ENCODE measurements at places on chromosomes 2 and 18.

DNA sequence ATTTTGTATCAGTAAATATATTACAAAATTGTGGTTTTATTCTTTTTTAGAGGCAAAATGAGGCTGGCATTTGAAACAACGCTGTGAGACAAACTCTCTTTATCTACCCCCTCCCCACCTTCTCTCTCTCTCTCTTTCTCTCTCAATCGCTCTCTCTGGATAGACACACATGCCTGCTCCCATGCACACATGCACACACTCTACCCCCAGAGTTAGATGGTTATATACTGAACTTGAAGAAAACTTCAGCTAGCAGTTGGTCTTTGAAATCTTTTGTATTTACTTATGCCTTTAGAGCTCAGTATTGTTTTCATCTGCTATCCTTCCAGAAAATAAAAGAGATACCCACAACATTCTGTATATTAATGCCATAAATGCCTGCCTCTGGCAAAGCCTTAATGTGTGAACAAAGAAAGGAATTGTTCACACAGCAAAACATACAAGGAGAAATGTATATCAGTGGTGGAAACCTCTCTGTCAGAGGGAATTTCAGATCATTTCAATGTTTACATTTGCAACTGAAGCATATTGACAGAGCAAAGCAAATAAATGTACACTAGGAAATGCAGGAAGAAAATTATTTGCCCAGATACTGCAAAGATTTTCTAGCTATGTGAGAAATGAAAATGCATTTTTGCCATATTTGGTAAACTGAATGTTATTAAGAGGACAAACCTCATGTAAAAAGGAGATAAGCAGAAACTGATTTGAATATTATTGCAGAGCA lies 217.0 kb upstream of the UBE2E3 start:
- no peak for DNase-seq

- no peak for DNase-seq
Observed at GRCh38 chr2:30710016-30710415, 97.2 kb downstream of the CAPN13 start.

- no peak for DNase-seq
Observed at GRCh38 chr2:234601213-234601612, 104.3 kb upstream of the ARL4C start.

GRCh38 chr2:161576421-161576820 lies 47.8 kb upstream of the SLC4A10 start:
- DNase-seq: peak; percentile 57

- DNase-seq: no peak
Observed at GRCh38 chr18:36341944-36342343, 44.4 kb downstream of the FHOD3 start.

DNA sequence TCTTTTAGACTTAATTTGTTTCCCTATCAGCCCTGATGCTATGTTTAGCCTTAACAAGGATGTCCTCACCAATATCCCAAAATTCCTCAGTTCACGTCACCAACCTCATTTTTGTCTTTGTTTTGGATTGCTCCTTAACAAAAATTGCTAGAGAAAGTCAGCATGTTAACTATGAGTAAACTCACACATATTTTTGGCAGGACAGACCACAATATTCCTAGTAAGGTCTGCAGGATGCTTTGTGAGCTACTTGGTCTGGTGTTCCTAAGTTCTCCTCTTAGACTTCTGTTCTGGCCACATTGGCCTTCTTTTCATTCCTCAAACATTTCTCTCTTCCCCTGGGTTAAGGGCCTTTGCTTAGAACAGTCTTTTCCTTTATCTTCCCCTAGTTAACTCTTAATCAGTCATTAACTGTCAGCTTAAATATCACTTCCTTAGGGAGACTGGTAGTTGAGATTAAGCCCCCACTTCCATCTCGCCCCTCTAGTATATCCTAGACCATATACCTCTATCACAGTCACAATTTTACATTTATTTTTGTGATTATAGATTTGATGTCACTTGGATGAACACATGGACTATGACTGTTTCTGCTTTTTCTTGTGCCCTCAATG lies 116.2 kb downstream of the ADCYAP1 start:
- DNase-seq: peak; percentile 25

DNA sequence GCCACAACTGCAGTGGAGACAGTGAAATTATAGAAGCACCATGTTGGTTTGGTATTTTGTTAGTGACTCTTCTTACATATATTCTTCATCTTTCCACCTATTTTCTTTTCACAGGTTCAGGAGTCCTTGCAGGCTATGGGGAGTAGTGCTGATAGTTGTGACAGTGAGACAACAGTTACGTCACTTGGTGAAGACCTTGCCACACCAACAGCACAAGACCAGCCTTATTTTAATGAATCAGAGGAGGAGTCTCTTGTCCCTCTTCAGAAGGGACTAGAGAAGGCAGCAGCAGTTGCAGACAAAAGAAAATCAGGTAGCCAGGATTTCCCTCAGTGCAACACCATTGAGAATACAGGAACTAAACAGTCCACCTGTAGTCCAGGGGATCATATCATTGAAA lies 23.6 kb downstream of the ITPRID2 start:
- DNase-seq: no peak

GRCh38 chr2:208407667-208408066 lies 1.1 kb downstream of the PTH2R start:
- DNase-seq: peak; percentile 65

DNA sequence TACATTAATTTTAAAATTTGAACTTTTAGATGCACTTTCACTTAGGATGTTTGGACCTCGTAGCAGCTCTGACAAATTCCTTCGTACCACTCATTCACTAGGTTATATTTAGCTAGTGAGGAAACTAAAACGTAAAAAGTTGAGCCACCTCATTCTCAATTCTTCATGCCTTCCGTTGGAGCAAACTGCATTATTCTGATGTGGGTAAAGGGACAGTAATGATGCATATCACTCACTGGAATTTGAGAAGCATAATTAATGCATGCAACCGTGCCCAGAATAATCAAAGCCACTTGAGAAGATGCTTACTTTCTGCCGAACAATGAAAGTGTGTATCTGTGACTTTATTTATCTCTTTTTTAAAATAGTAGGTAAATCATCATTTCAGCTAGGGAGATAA lies 2.2 kb downstream of the CNOT9 start:
- no peak for DNase-seq

DNA sequence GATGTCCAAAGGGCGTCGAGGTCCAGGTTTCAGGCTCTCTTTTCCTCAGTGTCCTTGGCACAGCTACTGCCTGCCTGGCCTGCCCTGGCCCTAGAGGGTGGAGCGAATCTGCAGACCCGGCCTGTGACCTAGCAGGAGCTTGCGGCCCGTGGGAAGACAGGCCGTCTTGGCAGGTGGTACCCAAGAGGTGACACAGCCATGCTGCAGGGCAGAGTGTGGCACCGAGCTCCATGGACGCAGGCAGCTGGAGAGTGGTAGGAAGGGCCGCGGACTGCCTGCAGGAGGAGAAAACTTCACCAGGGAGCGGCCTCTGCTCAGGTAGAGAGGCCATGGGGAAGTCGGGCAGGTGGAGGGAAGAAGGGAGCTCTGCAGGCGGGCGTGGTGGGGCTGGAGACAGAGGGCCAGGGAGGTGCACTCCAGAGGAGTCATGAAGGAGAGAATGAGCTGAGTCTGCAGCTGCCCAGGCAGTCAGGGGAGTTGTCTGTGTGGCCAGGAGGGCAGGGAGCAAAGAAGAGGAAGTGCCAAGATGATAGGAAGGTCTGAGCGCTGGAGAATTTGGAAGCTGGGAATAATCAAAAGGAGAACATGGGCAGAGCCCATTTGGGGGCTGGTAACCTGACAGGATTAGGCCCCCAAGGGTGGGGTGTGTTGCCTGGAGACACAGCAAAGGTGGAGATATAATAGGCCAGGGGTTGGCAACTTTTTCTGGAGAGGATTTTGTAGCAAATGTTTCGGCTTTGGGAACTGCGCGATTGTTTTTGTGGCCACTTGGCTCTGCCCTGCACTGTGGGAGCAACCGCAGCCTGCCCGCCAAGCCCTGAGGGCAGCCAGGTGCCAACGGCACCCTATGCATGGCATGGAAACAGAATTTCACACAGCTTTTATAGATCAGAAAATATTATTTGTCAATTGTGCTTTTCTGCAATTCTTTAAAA lies 154.4 kb upstream of the PXDN start:
- no peak for DNase-seq

DNA sequence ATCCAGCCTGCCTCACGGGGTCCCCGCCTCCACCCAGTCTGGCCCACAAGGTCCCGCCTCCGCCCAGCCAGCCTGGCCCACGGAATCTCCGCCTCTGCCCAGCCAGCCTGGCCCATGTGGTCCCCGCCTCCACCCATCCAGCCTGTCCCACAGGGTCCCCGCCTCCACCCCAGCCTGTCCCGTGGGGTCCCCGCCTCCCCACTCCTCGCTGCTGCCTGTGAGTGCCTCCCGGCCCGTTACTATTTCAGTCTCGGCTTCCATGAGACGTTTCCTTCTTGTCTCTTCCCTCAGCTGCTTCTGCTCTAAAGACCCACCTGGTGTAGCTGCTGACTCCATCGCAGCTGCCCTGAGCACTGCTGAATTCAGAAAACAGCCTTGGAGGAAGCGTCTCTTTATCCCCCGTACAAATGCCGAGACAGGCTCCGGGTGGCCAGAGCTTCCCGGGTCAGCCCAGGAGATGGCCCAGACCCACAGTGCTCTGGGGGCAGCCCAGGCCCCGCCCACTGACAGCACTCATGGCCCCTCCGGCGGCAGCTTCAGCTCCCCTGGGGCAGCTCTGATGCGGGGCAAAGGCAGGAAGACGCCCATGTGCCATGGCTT lies 69.8 kb downstream of the NFATC1 start:
- DNase-seq: no peak

- peak; percentile 91 for DNase-seq
Observed at GRCh38 chr2:46296840-46297545, at the start of gene EPAS1. TSS of gene EPAS1 (plus strand) at chr2:46297407. CDS start at chr2:46297912, 505 bp downstream.

DNA sequence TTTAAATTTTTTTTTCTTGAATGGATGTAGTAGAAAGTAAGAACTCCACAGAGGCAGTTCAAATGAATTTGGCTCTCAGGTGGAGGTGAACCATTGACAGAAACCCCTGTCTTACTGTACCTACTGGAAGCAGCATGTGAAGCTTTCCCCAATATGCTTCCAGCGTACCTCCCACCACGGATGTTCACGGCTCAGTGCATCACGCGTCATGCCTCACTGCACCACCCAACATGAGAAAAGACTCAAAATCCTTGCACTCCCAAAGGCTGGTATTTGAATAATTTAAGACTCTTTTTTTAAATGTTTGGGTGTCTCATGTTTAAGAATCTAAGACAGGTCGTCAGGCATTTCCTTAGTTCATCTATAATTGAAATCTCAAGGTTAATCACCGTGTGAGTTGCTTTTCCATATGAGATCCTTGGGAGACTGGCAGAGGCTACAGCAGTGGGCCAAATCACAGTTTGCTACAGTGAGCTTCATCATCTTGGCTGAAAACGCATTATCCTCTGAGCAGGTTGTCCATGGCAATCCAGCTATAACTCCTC lies 846.4 kb downstream of the DCDC2C start:
- no peak for DNase-seq

GRCh38 chr2:180553094-180553715 lies 427.2 kb upstream of the UBE2E3 start:
- DNase-seq: no peak

- no peak for DNase-seq
Observed at GRCh38 chr2:23746141-23746863, 180.6 kb downstream of the ATAD2B start.

DNA sequence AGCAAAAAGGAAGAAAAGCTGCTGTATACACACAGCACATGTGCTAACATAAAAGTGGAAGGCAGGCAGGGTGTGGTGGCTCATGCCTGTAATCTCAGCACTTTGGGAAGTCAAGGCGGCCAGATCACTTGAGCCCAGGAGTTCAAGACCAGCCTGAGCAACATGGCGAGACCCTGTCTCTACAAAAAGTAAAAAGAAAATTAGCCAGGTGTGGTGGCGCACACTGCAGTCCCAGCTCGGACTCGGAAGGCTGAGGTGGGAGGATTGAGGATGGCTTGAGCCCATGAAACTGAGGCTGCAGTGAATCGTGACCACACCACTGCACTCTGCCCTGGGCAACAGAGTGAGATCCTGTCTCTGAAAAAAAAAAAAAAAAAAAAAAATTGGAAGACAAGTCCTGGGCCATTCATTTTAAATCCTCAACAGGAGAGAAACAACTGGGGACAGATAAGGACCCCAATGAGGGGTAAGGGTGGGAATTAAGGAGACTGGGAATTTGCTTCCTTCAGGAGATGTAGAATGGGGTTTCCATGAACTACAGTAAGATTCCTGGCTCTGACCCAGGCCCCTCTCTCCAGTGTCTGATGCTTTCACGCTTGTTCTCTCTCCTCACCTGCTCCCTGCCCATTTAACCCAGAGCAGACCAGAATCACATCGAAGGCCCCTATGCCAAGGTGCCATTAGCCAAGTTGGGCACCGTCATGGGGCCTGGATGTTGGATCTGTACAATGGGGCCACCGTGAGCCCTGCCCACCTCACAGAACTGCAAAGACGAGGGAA lies 29.6 kb downstream of the TNS1 start:
- DNase-seq: no peak

DNA sequence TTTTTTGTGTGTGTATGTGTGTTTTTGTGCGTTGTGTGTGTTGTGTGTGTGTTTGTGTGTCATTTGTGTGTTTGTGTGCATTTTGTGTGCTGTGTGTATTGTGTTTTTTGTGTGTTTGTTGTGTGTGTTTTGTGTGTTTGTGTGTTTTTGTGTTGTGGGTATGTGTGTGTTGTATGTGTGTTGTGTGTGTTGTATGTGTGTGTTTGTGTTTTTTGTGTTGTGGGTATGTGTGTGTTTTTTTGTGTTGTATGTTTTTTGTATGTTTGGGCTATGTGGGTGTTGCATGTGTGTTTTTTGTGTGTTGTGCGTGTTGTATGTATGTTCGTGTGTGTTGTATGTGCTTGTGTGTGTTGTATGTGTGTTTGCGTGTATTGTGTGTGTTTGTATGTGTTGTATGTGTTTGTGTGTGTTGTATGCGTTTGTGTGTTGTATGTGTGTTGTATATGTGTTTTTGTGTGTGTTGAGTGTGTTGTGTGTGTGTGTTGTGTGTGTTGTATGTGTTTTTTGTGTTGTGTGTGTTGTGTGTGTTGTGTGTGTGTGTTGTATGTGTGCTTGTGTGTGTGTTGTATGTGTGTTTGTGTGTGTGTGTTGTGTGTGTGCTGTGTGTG lies 275.3 kb downstream of the HRH4 start:
- DNase-seq: no peak

- peak; percentile 78 for DNase-seq
Observed at GRCh38 chr2:171084128-171084527, 76.6 kb downstream of the TLK1 start.

GRCh38 chr2:241540771-241541561 lies 17.6 kb upstream of the BOK start:
- DNase-seq: peak; percentile 83

DNA sequence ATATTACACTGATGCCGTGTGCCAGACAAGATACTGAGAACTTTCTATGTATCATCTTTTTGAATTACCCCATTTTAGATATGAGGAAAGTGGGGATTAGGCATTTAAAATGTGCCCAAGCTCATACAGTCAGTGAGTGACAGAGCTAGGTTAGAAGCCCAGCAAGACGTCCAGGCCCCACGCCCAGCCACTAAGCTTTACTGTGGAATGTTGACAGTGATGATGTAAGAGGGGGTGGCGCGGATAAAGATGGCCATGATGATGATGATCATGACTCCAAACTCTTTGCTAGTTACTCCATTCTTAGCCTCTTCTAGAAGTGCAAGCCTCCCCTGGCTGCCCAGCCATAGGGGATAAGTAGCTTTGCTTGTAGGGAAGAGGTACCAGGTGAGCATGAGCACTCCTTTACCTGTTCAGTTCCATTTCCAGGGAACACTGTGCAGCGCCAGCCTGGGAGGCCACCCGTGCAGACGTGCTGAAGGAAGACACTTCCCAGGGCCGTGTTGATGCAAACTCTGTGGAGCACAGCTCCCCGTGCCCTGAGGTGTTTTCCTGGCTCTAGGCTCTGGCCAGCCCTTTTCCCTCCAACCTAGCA lies 65.5 kb downstream of the BCL2L11 start:
- no peak for DNase-seq

- peak; percentile 68 for DNase-seq
Observed at GRCh38 chr2:113157118-113157896, 16.5 kb upstream of the PSD4 start.

Measured in NCI-H82 (cell line).